Left renal cortex interstitium (tissue), 4 donors: ENCODE measurements at places on chromosomes 4 and X.

- no peak for DNase-seq
Observed at GRCh38 chr4:35900286-35901243, 343.7 kb downstream of the ARAP2 start.

- no peak for DNase-seq
Observed at GRCh38 chr4:179678093-179678814, 2236.0 kb upstream of the AGA start.

DNA sequence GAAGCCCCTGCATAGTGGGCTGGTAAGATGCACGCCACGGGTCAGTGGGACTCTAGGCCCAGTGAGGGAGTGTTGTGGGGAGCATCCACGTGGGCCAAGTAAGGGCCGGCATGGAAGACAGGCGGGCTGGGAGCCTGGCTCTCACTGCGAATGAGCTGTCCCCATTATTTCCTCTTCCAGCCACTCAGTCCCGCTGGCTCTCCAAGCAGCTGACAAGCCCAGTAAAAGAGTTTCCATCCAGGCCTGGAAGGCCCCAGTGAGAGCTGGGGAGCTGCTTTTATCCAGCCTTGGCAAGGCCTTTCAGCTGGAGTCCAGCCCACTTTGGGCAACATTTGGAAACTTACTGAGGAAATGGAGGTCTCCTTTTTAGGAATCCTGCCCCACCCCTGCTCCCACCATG lies 24.9 kb downstream of the APLN start:
- DNase-seq = no peak

DNA sequence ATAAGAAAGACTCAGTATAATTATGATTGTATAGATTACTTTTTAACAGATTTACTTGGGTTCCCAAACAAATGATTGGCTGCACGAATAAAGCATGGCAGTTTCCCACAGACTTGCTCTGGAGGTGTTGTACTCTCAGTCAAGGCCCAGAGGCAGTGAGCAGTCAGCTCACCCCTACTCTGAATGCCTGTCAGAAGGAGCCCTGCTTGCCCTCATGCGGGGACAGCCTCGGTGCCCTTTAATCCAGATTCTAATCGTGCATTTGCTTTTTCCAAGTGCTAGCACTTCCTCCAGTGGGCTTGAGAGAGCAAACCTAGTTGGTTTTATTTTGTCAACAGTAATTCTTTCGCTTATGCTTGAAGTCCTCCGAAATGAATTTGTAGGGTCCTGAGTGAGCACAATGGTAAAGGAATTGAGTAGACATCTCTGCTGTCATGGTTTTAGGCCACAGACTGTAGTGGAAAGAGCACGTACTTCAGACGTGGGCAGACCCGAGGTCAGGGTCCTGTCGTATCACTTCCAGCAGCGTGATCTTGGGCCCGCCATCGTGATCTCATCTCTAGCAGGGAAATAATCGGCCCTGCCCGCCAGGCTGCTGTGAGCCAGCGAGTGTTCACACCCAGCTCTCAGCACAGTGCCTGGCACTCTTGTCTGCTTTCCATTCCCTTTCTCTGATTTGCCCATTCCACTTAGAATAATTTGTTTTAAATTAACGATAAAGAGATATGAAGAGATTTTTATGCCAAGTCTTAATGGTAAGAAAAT lies 48.3 kb downstream of the GRK4 start:
- no peak for DNase-seq

GRCh38 chr4:109295081-109295480 lies 7.4 kb downstream of the COL25A1 start:
- DNase-seq = no peak

- no peak for DNase-seq
Observed at GRCh38 chr4:140904904-140905303, 148.7 kb upstream of the TBC1D9 start.

DNA sequence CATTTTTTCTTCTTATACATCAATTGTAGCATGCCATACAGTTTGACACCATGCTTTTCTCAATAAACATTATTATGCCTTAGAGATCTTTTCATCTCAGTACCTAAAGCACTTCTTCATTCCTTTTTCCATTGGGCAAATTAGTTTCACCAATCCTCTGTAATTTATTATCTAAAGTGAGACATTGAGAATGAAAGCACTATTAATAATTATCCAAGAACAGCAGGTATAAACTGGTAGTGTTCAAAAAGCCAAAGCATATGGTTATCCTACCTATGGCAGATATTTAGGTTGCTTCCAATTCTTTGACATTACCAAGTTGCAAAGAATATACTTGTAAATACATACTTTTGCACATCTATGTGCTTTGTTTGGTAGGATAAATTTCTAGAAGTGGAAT lies 15.6 kb downstream of the LAMTOR3 start:
- DNase-seq = no peak

- no peak for DNase-seq
Observed at GRCh38 chrX:110159865-110160264, 157.0 kb downstream of the TMEM164 start.

DNA sequence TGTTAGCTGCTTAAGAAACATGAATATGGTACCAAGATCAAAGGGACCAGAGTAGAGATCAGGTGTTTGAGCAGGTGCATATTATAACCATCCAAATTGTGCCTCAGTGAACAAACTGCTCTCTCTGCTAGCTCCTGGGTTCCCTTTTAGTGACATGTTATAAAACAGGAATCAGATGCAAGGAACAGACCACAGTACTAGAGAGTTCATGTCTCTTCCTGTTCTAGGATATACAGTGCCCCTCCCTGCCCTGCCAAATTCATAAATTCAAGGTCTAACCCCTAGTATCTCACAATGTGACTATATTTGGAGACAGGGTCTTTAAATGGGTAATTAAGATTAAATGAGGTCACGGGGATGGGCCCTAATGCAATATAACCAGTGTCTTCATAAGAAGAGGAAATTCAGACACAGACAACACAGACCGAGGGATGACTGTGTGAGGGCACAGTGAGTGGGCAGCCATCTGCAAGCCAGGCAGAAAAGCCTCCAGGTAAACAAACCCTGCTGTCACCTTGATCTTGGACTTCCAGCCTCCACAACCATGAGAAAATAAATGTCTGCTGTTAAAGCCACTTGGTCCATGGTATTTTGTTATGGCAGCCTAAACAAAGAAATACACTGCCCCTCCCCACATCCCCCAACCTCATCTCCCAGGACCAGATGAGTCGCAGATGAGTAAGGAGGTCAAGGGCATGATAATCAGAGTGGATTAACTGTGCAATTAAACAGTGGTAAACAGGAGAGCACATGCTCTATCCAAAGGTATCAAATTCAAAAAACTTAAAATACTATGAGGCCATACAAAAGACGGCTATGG lies 82.5 kb downstream of the RBM47 start:
- no peak for DNase-seq

DNA sequence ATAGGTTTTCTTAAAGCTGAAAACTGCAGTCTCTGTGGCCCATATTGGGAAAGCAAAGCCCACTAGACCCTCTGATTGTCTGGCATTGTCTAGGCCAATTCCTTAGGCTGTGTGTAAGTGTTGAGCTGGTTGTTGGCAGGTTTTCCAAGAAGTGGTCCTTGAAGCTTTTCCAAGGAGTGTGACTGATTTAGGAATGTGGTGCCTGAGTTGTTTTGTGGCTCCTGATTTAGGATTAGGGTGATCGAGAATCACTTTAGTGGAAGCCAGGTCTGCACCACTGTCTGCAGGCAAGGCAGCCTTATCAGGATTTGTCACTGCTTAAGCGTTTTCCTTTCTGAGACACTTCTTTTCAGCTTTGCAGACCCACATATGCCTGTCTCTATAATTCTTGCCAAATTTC lies 339.0 kb upstream of the DDX53 start:
- DNase-seq = no peak

- no peak for DNase-seq
Observed at GRCh38 chr4:6198768-6199421, 1.5 kb downstream of the JAKMIP1 start.

DNA sequence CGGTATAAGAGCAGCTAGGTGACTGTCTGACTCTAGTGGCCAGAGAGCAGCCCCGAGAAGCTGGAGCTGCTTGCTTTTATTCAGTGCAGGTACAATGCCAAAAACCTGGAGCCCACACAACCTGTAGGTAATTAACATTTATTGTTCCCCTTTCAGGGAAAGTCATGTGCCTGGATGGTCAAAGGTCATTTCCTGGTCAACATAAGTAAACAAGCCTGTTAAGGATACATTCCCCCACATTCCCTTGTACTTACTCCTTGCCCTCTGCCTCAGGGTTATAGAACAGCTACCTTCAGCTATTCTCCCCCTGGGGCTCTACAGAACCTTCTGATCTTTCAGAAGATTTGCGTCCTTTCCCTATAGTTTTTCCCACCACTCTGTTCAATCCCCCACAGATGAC lies 253.4 kb downstream of the TMA16 start:
- DNase-seq = no peak

DNA sequence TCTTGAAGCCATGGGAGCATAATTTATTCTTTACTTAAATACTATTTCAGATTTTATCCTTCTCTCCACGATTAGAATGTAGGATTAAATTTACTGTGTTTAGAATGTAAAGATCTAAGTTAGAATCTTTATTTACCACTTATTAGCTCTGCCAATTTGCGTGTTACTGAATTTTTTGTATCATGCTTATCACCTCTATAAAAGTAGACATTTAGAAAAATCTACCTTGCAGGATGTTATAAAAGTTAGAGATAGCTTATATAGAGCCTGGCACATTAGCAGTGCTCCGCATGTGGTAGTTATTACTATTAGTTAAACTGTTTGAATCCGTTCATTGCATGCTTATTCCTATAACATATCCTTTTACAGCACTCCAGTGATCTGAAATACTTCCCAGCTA lies 97.9 kb downstream of the BANK1 start:
- no peak for DNase-seq

GRCh38 chr4:125096662-125097061 lies 218.1 kb upstream of the FAT4 start:
- DNase-seq = no peak

DNA sequence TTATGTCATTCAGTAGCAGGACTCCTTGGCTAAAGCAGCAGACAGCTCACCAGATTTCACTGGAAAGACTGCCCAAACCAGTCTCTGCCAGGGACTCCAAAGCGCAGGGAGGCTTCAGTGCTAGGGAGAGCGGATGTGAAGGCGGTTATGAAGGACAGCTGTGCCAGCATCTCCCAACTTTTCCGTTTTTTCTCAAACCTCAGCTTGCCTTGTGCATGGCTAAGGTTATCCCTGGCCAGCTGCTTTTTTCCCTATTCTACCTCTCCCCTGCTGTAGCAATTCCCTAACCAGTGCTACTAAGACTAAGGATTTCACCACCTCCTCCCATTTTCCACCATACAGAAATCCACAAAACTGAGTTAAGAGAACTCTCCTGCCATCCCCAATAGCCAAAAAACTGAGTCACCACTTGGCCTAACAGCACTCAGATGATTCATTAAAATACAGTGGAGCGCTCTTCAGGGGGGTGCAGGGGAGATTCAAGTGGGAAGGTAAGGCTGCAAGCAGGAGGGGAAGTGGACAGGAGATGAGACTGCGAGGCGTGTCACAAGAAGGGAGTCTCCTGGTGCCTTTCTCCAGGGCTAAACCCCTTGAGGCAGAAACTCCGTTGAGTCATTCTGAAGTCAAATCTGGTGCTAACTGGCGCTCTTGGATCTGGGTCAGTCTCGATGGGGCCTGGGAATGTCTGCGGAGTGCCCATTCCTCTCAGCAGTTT lies 90.7 kb downstream of the PALLD start:
- no peak for DNase-seq

DNA sequence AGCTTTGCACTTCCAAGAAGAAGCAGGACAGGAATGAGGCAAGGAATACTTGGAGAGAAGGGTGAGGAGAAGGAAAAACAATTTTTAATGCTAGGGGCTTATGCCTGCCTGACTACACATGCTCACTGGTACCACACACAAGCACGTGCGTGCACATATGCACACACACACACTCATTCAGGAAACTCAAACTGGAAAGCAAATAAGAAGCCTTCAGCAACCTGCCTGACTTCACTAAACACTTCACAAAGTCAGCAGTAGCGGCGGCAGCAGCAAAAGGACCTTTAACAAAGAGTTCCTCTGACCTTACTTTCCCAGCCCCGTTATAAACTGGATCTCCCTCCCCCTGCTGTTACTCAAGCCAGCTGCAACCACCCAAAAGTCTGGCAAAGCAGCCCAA lies 3.3 kb downstream of the ZDHHC9 start:
- DNase-seq = no peak

DNA sequence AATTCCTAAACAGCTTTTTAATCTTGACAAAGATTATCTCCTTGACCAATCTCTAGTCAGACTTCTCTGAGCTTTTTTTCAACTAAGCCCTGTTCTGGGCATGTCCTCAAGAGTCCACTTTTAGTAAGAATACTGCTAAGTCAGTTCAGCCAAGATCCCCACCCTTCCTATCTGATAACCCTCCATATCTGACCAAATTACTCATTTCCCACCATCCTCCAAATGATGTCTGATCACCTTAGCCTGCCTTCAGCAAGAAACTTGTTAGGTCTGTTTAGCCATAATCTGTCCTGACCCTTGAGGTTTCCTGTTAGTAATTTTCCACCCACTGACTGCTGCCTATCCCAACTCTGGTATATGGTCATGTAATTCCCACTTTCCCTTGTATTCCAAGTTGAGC lies 65.2 kb downstream of the FAM13A start:
- no peak for DNase-seq

DNA sequence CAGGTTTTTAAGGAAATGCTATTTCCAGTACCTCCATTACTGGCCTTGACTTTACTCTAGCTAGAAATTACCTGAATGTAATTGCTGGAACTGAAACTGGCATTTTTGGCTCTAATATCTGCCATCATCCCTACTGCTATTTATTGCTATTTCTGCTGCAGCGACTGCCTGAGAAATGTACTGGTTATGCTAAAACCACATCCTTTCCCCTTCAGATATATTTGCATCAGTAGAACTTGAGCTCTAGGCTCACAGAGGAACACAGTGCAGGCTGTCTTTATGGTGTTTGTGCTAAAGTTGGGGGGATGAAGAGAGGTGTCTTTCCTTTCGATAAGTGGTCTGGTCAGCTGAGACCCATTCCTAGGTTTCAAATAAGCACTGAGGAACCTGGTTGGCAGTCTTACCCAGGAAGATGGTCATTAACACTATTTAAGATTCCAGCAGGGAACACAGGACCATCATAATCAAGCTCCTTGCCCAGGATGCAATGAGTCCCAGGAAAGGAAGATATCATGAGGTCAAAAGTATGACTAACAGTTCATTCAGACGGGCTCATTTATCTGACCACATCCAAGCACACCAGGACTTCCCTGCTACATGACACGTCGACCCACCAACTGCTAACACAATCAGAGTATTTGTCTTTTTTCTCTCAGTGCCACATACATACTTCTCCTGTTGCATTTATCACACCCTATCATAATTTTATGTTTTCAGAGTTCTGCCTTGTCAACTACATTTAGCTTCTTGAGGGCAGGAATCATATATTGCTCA lies 137.4 kb downstream of the GABRA3 start:
- no peak for DNase-seq

GRCh38 chrX:153599192-153600031 lies 473 bp upstream of the CCNQ start:
- peak; percentile 72 for DNase-seq
